HCT116 (cell line): ENCODE measurements at places on chromosomes 6 and 20. TPM values are rescaled to one million over a fixed set of nuclear protein-coding genes. Genes with fewer than 3 reads are reported as not detected.

- no peak overlapping the region for H3K4me3 ChIP-seq
- H3K36me3 ChIP-seq: peaks cover 20% of the 10 kb centered on the region
- no peak overlapping the region for H3K27ac ChIP-seq
These were observed 42.8 kb downstream of the CDC5L start for GRCh38 chr6:44430326-44430725.

DNA sequence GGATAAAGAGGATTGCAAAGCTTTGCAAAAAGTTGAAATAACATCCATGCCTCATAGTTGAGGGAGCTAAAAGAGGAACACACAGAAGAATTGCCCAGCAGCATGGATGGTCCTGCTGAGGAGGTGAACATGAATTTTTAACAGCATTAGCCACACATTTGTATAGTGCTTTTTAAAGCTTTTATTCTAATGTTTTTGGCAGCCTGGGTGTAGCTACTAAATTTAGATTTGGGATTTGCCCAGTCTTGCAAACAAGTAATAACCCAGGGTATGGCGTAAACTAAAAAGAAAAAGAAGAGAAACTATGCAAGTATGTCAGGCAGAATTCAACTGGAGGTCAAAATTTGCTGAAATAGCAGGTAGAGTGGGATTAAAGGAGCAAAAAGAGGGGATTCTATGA lies 75.1 kb upstream of the PTPRK start:
- peaks cover 15% of the 10 kb centered on the region for H3K4me1 ChIP-seq
- no peak for DNase-seq
- no peaks in the 10 kb centered on the region for H3K27me3 ChIP-seq
- H3K36me3 ChIP-seq: no peaks in the 10 kb centered on the region
- no peak overlapping the region for H3K4me3 ChIP-seq

Gene MCCD1
- total RNA-seq: not detected

DNA sequence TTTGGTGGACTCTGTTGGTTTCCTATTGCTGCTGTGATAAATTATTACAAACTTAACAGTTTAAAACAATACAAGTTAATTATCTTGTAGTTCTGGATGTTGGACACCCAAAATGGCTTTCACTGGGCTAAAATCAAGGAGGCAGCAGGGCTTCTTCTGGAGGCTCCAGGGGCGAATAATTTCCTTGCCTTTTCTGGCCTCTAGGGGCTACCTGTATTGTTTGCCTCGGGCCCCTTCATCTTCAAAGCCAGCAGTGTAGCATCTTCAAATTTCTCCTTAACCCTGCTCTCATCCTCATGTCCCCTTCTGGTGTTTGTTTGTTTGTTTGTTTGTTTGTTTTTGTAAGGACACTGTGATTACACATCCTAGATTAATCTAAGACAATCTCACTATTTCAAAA lies 60.5 kb upstream of the ANKEF1 start:
- H3K27ac ChIP-seq: no peak overlapping the region
- DNase-seq: no peak
- H3K4me3 ChIP-seq: no peak overlapping the region

DNA sequence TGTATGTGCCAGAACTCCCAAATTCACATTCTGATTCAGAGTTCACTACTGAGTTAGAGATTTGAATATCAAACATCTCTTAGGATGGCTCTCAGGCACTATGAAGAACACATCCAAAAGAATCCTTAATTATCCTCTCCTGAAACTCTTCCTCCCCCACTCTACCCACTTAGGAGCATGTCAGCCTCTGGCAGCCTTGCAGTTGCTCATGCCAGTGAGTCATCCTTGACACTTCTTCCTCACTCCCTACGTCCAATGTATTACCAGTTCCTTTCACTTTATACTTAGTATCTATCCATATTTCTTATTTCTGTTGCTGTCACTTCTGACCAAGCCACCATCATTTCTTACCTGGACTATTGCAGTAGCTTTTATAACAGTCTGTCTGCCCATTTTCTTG lies 192.0 kb upstream of the IMPG1 start:
- no peak for DNase-seq
- peaks cover 6% of the 10 kb centered on the region for H3K4me1 ChIP-seq
- H3K4me3 ChIP-seq: no peak overlapping the region
- no peaks in the 10 kb centered on the region for H3K27me3 ChIP-seq
- H3K27ac ChIP-seq: no peak overlapping the region
- H3K36me3 ChIP-seq: no peaks in the 10 kb centered on the region

DNA sequence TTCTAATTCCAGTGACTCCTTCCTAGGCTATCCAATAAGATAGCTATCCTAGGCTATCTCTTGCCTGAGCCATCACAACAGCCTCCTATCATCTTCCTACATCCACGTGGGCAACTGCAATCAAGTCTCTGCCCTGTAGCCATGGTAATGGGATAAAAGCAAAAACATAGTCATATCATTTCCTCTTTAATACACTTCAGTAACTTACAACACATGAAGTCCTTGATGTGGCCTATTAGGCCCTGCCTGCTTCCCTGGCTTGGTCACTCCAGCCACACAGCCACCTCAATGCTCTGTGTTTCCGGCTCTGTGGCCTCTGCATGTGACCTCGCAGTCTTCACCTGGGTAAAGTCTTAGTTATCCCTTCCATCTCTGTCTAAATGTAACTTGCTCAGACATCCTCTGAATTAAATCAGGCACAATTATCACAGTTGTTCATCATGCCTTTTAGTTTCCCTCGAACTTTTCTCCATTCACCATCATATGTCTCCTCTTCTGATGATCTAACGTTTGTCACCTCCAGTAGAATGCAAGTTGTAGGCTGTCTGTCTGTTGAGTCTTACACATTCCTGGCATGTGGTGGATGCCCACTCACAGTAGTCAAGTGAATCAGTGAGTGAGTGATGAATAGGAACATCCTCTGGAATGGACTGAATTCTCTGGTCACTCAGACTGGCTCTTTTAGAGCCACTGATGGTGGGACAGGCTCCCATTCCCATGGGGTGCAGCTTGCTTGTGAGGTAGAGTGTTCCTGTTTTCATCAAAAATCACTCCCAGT lies 229.4 kb downstream of the TBC1D7 start:
- no peaks in the 10 kb centered on the region for H3K4me1 ChIP-seq
- H3K27me3 ChIP-seq: peaks cover 44% of the 10 kb centered on the region; the same call in 1 of the 2 replicates
- no peaks in the 10 kb centered on the region for H3K36me3 ChIP-seq
- H3K27ac ChIP-seq: no peak overlapping the region
- H3K4me3 ChIP-seq: no peak overlapping the region

DNA sequence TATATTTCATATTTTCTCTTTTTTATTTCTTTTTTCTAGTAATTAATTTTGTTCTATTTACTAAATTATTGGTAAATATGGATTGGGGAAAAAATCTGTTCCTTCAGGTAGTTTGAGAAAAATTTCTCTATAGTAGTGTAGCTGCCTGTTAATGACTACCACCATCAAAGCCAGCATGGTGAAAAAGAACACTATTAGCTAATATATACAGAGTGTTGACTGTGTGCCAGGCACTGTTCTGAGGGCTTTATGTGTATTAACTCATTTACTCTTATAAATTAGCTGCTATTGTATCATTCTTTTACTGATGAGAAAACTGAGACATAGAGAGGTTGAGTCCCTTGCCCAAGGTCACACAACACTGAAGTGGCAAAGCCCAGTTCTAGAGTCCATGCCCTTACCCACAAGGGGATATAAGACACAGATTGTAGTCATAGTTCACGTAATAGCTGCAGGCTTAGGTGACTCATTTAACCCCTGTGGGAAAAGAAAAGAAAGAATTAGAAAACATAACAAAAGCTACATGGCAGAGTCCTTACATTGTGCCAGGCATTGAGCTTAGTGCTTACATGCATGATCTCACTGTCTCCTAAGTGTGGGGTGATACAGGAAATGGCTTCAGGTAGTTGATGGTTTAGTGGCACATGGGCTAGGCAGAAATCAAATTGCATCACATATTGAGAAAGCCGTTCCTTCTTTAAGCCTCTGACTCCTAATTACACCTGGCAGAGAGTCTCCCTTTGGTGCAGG lies 12.2 kb upstream of the AKIRIN2 start:
- 0 out of 2 replicates have a peak, but pooled peaks cover 2% of the 10 kb centered on the region for H3K4me1 ChIP-seq
- no peaks in the 10 kb centered on the region for H3K36me3 ChIP-seq
- no peak overlapping the region for H3K27ac ChIP-seq
- DNase-seq: no peak

DNA sequence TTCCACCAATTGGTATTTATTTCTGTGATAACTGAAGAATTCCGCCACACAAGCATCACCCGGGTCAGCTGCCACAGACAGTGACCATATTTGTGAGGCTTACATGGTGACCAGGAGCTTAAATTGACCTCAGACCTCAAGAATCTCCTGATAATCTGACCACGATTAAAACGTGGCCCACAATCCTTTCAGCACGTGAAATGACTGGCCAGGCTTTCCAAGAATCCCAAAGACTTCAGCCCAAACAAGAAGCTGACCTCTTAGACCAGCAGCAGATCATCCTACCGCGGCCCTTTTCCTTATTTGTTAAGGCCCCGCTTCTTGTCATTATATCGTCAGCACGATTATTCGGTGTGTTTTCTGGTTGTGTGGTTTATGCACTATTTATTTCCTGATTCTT lies 45.6 kb upstream of the CD93 start:
- no peak for DNase-seq
- no peaks in the 10 kb centered on the region for H3K4me1 ChIP-seq
- H3K36me3 ChIP-seq: no peaks in the 10 kb centered on the region
- no peaks in the 10 kb centered on the region for H3K27me3 ChIP-seq
- no peak overlapping the region for H3K27ac ChIP-seq

Gene SLC22A23
- total RNA-seq: 11.5 TPM

DNA sequence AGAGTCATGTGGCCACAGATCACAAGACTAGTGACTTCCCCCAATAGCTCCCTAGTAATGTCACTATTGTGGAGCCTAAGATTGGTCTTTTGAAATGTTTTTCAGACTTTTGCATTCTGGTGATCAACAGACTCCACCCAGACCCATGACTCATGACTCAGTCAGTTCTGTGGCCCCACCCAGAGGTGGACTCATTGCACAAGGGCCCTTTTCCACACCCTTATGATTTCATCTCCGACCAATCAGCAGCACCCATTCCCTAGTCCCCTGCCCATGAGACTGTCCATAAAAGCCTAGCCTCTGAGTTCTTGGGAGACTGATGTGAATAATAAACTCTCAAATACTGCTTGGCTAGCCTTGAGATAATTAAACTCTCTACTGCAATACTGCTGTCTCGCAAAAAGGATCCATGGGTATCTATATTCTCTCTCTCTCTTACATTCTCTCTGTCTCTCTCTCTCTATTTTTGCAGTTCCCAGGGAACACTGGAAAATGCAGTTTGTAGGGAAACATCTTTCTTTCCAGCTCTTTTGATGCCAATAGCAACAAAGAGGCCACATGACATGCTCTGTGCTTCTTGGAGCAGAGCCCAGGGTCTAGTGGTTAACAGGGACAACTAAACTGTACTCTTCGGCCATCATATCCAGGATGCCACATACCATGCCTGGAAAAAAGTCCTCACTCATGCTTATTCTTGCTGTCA lies 71.3 kb upstream of the IYD start:
- no peak overlapping the region for H3K4me3 ChIP-seq
- H3K27ac ChIP-seq: no peak overlapping the region
- H3K4me1 ChIP-seq: peaks cover 4% of the 10 kb centered on the region; the same call in 1 of the 2 replicates
- no peaks in the 10 kb centered on the region for H3K27me3 ChIP-seq
- DNase-seq: no peak

- H3K36me3 ChIP-seq: peaks cover 23% of the 10 kb centered on the region
- no peak overlapping the region for H3K27ac ChIP-seq
- no peaks in the 10 kb centered on the region for H3K4me1 ChIP-seq
- H3K4me3 ChIP-seq: no peak overlapping the region
- no peaks in the 10 kb centered on the region for H3K27me3 ChIP-seq
These were observed 19.4 kb downstream of the TPX2 start for GRCh38 chr20:31758521-31758920.

Gene GLP1R
- total RNA-seq: not detected

DNA sequence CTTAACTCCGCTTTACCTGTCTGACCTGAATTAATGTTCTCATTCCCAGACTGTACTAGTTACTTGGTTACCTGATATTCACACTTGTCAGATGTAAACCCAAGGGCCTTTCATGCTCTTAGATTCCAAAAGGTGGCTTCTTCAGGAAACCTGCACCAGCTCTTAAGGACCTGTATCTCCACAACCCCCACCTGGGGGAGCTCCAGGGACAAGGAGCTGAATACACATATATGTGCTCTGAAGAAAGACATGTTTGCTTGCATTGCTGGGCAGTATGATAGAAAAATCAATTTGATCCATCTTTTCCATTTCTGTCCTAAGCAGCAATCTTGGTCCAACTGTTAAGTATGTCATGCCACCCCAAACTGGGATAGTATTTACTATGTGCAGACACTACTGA lies 64.8 kb upstream of the POU3F2 start:
- no peak overlapping the region for H3K4me3 ChIP-seq
- no peaks in the 10 kb centered on the region for H3K4me1 ChIP-seq
- DNase-seq: peak; percentile 40
- H3K36me3 ChIP-seq: no peaks in the 10 kb centered on the region
- H3K27me3 ChIP-seq: peaks cover 23% of the 10 kb centered on the region

DNA sequence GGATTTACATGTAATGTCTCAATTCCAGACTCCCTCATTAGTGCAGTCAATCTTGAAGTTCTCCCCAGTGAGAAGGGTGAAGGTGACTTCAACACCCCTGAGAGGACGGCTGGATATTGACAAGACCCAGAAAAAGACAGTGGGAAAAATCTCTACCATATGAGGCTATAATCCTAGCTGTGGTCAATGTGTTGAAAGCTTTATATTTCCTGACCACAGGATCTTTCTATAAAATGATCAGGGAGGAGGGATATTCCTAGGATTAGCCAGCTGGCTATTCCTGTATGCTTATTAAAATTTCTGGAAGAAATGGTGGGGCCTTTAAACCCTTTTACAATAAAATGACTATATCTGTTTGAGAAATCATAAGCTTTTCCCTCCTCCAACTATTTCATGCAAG lies 43.0 kb downstream of the TFAP2B start:
- H3K27me3 ChIP-seq: no peaks in the 10 kb centered on the region
- no peak overlapping the region for H3K27ac ChIP-seq
- DNase-seq: no peak
- H3K36me3 ChIP-seq: no peaks in the 10 kb centered on the region

Gene PPP1R11
- 29.3 TPM for total RNA-seq

DNA sequence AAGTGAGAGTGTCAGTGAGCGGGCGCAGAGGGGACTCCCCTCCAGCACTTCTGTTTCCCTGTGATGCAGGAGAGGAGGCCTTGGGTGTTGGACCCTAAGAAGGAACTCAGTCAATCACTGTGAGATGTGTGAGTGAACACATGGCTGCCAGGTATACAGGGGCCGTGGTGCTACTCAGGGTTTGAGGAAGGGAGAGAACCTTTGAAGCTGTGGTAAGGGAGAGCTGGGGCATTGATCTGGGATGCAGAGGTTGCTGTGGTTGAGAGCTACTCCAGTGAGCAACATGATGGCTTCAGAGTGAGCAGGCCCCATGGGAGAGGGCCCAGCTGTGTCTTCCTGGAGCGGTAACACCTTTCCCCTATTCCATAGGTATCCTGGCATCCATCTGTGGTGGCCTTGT lies 99.2 kb downstream of the SLC22A3 start:
- DNase-seq: no peak
- no peak overlapping the region for H3K4me3 ChIP-seq

DNA sequence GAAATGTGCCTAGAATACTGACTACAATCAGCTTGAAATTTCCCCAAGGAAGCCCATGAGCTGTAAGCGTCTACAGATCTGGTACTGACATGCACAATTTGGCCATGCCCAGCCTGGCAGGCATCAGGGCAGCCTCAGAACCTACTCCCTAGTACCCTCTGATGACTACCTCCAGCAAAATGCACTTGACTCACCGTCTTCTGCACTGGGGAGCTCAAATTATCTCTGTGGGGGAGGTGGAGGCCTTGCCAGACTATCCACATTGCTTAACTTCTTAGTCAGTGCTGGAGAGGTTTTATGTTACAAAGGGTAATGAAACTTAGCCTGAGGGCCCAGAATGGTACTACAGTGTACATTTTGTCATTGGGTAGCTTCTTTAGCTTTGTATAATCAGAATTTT lies 126.0 kb upstream of the ADGRF1 start:
- peak overlapping the region; percentile 19 for H3K4me3 ChIP-seq
- no peaks in the 10 kb centered on the region for H3K36me3 ChIP-seq
- H3K27ac ChIP-seq: peak overlapping the region; percentile 30; the same call in 1 of the 2 replicates
